ENCODE measurements at places on chromosomes 5 and 9.

DNA sequence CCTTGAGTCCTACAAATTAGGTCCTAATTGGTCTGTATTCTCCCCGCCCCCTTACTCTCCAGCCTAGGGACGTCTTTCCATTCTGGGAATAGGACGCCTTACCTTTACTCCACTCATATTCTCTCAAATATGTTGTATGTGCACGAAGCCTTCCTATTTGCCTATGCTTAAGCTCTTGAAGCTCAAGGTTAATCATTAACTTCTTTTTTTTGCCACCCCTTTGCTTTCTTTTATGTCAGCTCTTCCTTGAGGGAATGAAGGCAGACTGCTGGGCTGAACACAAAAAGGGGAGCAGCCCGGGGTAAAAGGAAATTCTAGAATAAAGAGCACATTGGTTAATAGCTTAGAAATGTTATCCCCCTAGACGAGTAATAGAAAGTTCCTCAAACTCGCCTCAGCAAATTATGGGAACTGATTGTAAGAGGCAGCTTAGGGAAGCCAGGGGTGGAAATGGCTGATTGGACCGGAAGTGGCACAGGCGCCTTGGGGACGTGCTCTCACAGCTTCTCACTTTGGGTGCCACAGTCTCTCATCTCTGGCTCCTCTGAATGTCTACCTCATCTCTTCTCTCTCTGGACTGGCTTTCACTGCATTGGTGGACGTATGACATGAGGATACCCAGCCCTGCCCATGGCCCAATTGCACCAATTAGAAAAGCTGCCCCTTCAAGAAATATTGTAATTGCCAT is 122.3 kb upstream of the IL12B start:
- no peak for DNase-seq

GRCh38 chr5:35483780-35484179 is 133.9 kb upstream of the SPEF2 start:
- no peak for DNase-seq

- no peak for DNase-seq
These were observed 264.4 kb downstream of the HTR1A start for GRCh38 chr5:63697811-63698210.

DNA sequence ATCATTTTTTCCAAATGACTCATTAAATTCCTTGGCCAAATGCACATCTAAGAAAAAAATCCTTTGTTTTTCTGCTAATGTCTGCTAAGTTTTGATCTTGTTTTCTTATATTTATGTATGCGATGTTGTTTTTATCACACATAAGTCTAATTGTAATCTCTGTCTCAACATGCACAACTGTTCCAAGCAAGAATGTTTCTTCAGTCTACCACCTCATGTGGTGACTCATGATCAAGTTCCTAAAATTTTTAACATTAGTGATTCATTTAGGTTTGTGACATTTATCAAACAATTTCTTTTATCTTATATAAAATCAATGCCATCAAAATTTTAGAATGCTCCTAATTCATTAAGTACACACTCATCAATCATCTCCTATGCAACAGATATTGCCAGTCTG is 763.9 kb upstream of the FAM174A start:
- DNase-seq: no peak

DNA sequence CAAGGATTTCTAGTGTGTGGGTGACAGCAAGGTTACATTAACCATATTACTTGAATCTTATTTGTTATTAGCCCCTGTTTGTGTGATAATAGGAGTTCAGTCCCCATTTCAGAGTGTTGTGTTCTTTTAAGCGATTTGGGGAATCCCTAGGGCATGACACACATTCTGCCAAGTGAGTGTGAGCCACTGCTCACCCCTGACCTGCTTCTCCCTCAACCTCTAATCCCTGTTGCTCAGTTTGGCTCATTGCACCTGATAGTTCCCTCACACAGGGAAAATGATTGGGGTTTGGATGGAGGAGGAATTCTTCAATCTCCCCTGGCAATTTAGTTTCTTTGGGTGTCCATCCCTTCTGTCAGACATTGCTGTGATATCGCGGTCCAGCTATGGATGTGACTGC is 149.2 kb downstream of the DMRTA1 start:
- DNase-seq: no peak

DNA sequence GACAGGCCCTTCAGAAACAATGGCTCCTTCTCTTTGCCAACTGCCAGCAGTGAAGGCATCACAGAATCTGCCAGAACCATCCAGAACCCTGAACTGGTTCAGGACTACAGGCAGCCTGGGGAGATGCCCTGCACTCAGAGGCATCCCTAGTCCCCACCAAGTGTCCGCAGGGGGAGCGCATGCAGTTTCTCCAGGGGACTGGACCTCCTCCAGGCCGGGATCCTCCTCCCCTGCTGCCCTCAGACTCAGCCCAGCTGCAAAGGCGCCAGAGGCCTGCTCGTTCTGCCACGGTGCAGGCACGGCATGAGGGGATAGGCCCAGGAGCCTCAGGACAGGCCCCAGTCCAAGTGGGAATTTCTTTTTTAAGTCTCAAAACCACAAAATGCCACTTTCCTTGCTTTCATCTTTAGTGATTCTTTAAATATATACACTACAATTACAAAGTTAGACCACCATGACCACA is 72.0 kb downstream of the SEMA4D start:
- no peak for DNase-seq

DNA sequence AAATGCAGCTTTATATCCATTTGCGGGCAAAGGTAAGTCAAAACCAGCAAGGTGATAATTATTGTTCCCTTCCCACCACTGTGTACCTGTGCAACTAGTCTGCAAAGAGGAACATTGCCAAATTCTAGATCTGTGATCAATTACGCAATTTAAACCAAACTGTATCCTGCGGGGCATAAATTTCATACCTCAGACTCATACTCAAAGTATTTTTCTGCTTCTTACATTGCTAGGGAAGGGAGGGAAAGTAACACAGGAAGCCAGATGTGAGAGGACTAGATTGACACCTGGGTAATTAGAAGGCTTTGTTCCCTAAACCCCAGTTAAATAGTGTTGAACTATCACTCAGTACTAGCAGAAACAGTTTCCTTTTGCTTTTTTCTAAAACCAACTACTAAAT is 240.2 kb upstream of the ZNF608 start:
- no peak for DNase-seq

DNA sequence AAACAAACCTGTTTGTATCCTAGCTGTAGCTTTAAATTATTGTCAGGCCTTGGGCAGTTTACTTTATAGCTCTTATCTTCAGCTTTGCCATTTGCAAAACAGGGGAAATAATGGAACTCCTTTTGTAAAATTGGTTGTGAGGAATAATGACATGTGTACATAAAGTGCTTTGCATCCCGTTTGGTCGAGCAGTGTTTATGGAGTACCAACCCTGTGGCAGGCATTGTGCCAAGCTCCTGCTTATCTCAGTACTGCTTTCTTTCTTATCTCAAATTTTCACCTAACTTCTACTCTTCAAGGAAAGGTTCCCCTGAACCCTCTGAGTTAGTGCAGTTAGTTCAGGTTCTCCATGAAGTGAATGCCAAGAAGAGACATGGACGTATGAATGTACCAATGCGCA is 9.4 kb upstream of the TENT2 start:
- DNase-seq: no peak

DNA sequence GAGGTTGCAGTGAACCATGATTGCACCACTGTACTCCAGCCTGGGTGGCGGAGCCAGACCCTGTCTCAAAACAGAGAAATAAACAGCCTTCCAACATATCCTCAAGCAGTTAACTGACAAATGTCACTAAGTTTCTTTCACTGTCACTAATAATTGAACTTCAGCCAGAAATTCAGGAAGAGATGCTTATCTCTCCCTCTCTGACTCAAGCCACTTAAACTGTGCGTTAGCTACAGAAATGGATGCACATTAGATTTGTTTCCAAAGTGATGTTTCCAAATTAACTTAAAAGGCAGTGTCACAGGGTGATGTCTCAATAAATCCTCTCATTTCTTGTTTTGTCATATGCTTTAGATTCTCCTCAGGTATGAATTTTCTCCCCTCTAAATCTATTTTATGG is 164.9 kb downstream of the KDM4C start:
- DNase-seq: no peak

GRCh38 chr5:67021521-67021920 is 175.1 kb downstream of the CD180 start:
- no peak for DNase-seq

- no peak for DNase-seq
These were observed 334.4 kb downstream of the CWC27 start for GRCh38 chr5:65102976-65103711.

- DNase-seq: no peak
These were observed 309.6 kb downstream of the SLIT3 start for GRCh38 chr5:168991311-168991710.

DNA sequence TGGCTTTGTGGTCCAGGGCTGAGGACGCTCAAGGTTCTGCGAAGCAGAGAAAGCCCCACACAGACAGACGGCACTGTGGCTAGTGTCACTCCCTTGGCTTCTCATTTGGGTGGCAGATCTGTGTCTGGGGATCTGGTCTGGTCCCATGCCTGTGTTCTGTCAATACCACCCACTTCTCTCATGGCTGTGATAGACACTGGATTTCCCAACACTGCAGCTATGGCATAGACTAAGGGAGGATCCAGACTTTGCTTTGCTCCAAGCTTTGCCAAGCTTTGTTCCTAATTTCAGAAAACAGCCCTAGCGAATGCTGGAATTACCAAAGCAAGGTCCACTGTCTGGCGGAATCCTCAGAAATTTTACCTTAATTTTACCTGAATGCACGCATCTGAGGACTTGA is 62.1 kb downstream of the GADD45G start:
- no peak for DNase-seq

- DNase-seq: no peak
These were observed 114.6 kb upstream of the SPOCK1 start for GRCh38 chr5:137613554-137614265.
